ENCODE measurements at places on chromosomes 11 and 22. TPM values are rescaled to one million over a fixed set of nuclear protein-coding genes. Genes with fewer than 3 reads are reported as not detected.

The OR10A2 gene
- not detected for total RNA-seq

- no peak for DNase-seq
- H3K27me3 ChIP-seq = no peaks in the 10 kb centered on the region
- no peaks in the 10 kb centered on the region for H3K4me1 ChIP-seq
- H3K36me3 ChIP-seq = no peaks in the 10 kb centered on the region
- H3K27ac ChIP-seq = no peak overlapping the region
Observed at GRCh38 chr11:131217313-131218310, 152.8 kb upstream of the NTM start.

- H3K27me3 ChIP-seq = no peaks in the 10 kb centered on the region
- no peak overlapping the region for H3K27ac ChIP-seq
- no peaks in the 10 kb centered on the region for H3K36me3 ChIP-seq
- peak overlapping the region; percentile 67 for H3K4me3 ChIP-seq
Observed at GRCh38 chr11:3056296-3057068, 741 bp downstream of the CARS1 start.

DNA sequence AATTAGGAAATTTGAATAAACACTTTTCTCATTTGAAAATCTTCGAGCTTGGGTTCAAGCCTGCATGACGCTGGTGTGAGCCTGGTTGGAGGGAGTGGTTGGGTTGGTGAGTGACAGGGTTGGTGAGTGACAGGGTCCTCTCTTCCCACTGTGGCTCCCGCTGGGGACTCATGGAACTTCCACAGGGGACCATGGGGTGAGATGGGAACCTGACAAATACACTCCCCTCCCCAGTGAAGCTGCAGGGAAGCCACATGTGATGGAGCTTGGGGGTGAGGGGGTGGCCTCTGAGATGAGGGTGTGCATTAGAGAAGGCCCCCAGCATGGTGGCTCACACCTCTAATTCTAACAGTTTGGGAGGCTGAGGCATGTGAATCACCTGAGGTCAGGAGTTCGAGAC is 66.8 kb downstream of the RTL6 start:
- no peak for DNase-seq
- H3K4me1 ChIP-seq = no peaks in the 10 kb centered on the region
- H3K4me3 ChIP-seq = no peak overlapping the region
- no peaks in the 10 kb centered on the region for H3K36me3 ChIP-seq

GRCh38 chr11:42201603-42202148 is 742.2 kb upstream of the LRRC4C start:
- DNase-seq = no peak
- H3K36me3 ChIP-seq = no peaks in the 10 kb centered on the region
- H3K4me1 ChIP-seq = no peaks in the 10 kb centered on the region
- no peaks in the 10 kb centered on the region for H3K27me3 ChIP-seq
- no peak overlapping the region for H3K4me3 ChIP-seq

The PNPLA5 gene
- total RNA-seq = not detected

The TENM4 gene
- total RNA-seq = 4.7 TPM

DNA sequence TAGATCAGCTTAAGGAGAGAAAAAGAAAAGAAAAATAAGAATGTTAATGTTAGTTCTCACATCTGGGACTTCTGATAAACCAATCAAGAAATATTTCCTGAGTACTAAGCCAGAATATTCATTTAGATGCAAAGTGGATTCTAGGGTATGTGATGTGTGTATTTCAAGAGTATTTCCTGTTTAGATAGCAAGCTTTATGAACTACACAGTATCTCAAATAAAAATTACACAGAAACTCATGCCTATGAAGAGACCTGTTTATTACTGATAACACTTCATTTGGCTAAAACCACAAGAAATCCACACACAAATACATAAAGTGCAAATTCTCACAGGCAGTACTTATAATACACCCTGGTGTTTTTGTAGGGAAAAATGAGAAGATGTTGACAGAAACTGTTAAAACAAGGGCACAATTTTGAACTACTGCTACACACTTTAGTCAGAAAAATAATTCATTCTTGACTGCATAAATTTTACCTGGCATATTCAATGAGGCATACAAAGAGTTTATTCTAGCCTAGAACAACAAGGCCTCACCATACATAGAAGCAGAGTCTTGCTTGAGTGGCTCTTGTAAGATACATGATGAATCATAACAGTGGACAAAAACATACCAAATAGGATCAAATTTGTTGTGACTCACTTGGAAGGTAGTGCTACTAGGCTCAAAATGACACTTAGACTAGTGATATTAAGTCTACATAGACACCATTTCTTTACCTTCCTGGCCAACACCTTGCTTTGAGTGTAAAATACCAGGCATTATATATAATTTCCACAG is 18.8 kb upstream of the P4HA3 start:
- no peak overlapping the region for H3K4me3 ChIP-seq
- H3K27me3 ChIP-seq = no peaks in the 10 kb centered on the region
- DNase-seq = no peak
- H3K4me1 ChIP-seq = peaks cover 14% of the 10 kb centered on the region

GRCh38 chr11:16454289-16454863 is 98.0 kb upstream of the SOX6 start:
- no peaks in the 10 kb centered on the region for H3K4me1 ChIP-seq
- no peak overlapping the region for H3K27ac ChIP-seq
- H3K4me3 ChIP-seq = no peak overlapping the region
- no peak for DNase-seq
- no peaks in the 10 kb centered on the region for H3K36me3 ChIP-seq

- H3K4me1 ChIP-seq = no peaks in the 10 kb centered on the region
- no peaks in the 10 kb centered on the region for H3K27me3 ChIP-seq
- no peak for DNase-seq
- no peak overlapping the region for H3K27ac ChIP-seq
- H3K36me3 ChIP-seq = no peaks in the 10 kb centered on the region
Observed at GRCh38 chr11:19026862-19027261, 33.7 kb downstream of the MRGPRX2 start.

The MYRF gene
- 1.1 TPM for total RNA-seq

The TMEM121B gene
- total RNA-seq = 0.68 TPM

DNA sequence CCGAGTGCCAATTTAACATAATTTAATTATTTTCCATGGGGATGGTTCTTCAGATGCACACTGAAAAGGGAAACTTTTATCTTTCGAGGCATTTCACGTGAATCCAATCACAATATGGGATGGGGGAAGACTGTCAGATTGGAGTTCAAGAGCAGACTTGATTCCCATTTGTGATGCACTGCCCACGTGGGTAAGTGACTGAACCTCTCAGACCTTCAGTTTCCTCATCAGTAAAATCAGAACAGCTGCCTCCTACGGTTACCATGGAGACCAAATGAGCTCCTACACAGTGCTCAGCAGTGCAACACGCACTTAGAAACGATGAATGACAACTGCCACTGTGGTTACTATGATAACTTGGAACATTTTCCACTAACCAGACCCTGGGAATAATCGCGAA is 21.7 kb downstream of the KIAA0930 start:
- H3K27me3 ChIP-seq = no peaks in the 10 kb centered on the region
- no peak for DNase-seq
- no peaks in the 10 kb centered on the region for H3K4me1 ChIP-seq
- H3K36me3 ChIP-seq = no peaks in the 10 kb centered on the region
- H3K4me3 ChIP-seq = no peak overlapping the region

The UBE2L6 gene
- total RNA-seq = 42.0 TPM

DNA sequence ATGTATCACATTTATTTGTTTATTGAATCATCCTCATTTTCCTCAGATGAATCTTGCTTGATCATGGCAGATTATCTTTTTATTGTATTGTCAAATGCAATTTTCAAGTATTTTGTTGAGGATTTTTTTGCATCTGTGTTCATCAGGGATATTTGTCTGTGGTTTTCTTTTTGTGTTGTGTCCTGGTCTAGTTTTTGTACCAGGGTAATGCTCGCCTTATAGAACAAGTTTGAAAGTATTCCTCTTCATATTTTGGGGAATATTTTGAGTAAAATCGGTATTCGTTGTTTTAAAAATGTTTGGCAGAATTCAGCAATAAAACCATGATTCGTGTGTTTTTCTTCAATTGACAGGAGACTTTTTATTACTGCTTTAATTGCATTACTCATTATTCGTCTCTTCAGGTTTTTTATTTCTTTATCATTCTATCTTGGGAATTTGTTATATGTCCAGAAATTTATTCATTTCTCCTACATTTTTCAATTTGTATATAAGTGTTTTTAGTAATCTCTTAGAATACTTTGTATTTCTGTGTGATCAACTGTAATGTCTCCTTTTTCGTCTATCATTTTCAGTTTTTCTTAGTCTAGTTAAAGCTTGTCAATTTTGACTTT is 113.4 kb upstream of the SERPIND1 start:
- no peaks in the 10 kb centered on the region for H3K36me3 ChIP-seq
- H3K4me1 ChIP-seq = no peaks in the 10 kb centered on the region
- DNase-seq = no peak
- no peaks in the 10 kb centered on the region for H3K27me3 ChIP-seq
- H3K27ac ChIP-seq = no peak overlapping the region
- no peak overlapping the region for H3K4me3 ChIP-seq

DNA sequence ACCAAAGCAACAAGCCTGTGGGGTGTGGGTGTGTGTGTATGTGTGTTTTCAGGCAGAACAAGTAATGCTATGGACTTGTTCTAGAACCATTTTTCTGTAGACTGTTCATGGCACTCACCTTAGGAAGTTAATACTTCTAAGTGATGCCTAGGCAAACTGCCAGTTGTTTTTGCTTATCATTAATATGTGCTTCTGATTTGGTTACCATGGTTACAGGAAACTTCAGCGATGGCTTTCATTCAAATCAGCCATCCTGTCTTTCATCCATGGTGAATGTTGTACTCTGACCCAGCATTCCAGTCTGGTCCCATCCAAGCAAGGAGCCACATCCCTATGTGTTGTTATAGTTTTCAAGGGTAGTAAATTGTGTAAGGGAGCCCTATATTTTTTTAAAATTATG is 49.8 kb upstream of the ARHGAP20 start:
- H3K4me3 ChIP-seq = no peak overlapping the region
- no peaks in the 10 kb centered on the region for H3K27me3 ChIP-seq
- no peaks in the 10 kb centered on the region for H3K36me3 ChIP-seq
- no peaks in the 10 kb centered on the region for H3K4me1 ChIP-seq
- no peak overlapping the region for H3K27ac ChIP-seq
- DNase-seq = no peak

The CYP2D6 gene
- 1.1 TPM for total RNA-seq

- H3K27me3 ChIP-seq = no peaks in the 10 kb centered on the region
- peak; percentile 11 for DNase-seq
- H3K4me1 ChIP-seq = no peaks in the 10 kb centered on the region
- no peaks in the 10 kb centered on the region for H3K36me3 ChIP-seq
- H3K4me3 ChIP-seq = no peak overlapping the region
- no peak overlapping the region for H3K27ac ChIP-seq
Observed at GRCh38 chr22:39994041-39994565, 651 bp upstream of the FAM83F start.

- peaks cover 1% of the 10 kb centered on the region for H3K36me3 ChIP-seq
- no peaks in the 10 kb centered on the region for H3K27me3 ChIP-seq
- H3K4me3 ChIP-seq = no peak overlapping the region
- no peak for DNase-seq
- H3K27ac ChIP-seq = no peak overlapping the region
Observed at GRCh38 chr11:74820763-74821162, 72.1 kb downstream of the RNF169 start.

- no peaks in the 10 kb centered on the region for H3K27me3 ChIP-seq
- H3K27ac ChIP-seq = no peak overlapping the region
- H3K4me3 ChIP-seq = no peak overlapping the region
- no peaks in the 10 kb centered on the region for H3K36me3 ChIP-seq
Observed at GRCh38 chr22:19815093-19815822, 39.4 kb downstream of the GNB1L start.

- DNase-seq = no peak
- no peaks in the 10 kb centered on the region for H3K27me3 ChIP-seq
- H3K4me1 ChIP-seq = no peaks in the 10 kb centered on the region
Observed at GRCh38 chr22:45450921-45451651, 37.6 kb downstream of the RIBC2 start.

- H3K36me3 ChIP-seq = no peaks in the 10 kb centered on the region
- DNase-seq = peak; percentile 42
- no peak overlapping the region for H3K4me3 ChIP-seq
- no peaks in the 10 kb centered on the region for H3K4me1 ChIP-seq
- H3K27me3 ChIP-seq = no peaks in the 10 kb centered on the region
- H3K27ac ChIP-seq = no peak overlapping the region
Observed at GRCh38 chr22:19933341-19934241, 8.0 kb upstream of the COMT start.

The PANX3 gene
- total RNA-seq = not detected

- no peak overlapping the region for H3K4me3 ChIP-seq
- H3K27me3 ChIP-seq = no peaks in the 10 kb centered on the region
- no peaks in the 10 kb centered on the region for H3K36me3 ChIP-seq
- no peaks in the 10 kb centered on the region for H3K4me1 ChIP-seq
Observed at GRCh38 chr11:128894685-128895084, 3.5 kb downstream of the KCNJ5 start.

All from aorta (tissue), 5 donors.